ENCODE measurements at places on chromosomes 5 and 9.
A peak's percentile ranks its signal among the peaks of the same experiment; 100 is the strongest.

GRCh38 chr5:149869411-149869821 is 75.2 kb downstream of the PDE6A start:
- H3K4me1 ChIP-seq, result no peaks in the 10 kb centered on the region
- H3K27me3 ChIP-seq, result no peaks in the 10 kb centered on the region
- H3K36me3 ChIP-seq, result no peaks in the 10 kb centered on the region
- no peak for DNase-seq
- no peak overlapping the region for H3K27ac ChIP-seq

GRCh38 chr9:100222674-100223073 is 123.6 kb downstream of the INVS start:
- peak; percentile 50 for DNase-seq
- H3K4me3 ChIP-seq, result no peak overlapping the region
- H3K36me3 ChIP-seq, result no peaks in the 10 kb centered on the region
- no peak overlapping the region for H3K27ac ChIP-seq

DNA sequence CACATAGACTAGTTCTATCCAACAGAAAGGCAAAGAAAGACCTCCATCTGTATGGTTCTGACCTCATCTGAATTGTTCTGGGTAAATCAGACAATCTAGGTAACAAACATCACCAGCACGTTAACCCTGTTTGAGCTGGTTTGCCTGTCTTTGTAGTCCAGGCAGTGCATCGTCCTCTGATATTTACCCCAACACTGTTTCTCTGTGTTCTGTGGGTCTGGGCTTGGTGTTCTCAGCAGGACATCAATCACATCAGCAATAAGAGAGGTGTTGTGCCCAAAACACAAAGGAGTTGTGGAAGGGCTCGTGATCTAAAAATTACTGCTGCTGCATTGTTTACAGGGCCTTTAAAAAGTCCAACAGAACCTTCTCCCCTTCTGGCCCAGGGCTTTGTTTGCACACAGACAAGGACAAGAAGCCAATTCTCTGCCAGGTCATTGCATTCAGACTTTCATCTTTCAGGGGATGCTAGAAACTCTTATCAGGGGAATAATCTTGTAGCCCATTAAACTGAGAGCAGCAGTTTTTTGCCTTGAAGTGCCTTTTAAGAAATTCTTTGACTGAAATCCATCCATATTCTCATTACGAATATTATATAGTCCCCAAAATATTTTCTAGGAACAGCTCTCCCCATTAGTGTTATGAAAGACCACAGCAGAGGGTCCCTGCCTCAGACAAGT is 30.5 kb upstream of the MAP1B start:
- no peaks in the 10 kb centered on the region for H3K4me1 ChIP-seq
- no peaks in the 10 kb centered on the region for H3K27me3 ChIP-seq
- H3K36me3 ChIP-seq, result no peaks in the 10 kb centered on the region
- DNase-seq, result no peak

GRCh38 chr9:13386935-13387733 is 107.6 kb upstream of the MPDZ start:
- no peaks in the 10 kb centered on the region for H3K4me1 ChIP-seq
- H3K27me3 ChIP-seq, result no peaks in the 10 kb centered on the region
- H3K27ac ChIP-seq, result no peak overlapping the region
- no peaks in the 10 kb centered on the region for H3K36me3 ChIP-seq
- DNase-seq, result no peak

DNA sequence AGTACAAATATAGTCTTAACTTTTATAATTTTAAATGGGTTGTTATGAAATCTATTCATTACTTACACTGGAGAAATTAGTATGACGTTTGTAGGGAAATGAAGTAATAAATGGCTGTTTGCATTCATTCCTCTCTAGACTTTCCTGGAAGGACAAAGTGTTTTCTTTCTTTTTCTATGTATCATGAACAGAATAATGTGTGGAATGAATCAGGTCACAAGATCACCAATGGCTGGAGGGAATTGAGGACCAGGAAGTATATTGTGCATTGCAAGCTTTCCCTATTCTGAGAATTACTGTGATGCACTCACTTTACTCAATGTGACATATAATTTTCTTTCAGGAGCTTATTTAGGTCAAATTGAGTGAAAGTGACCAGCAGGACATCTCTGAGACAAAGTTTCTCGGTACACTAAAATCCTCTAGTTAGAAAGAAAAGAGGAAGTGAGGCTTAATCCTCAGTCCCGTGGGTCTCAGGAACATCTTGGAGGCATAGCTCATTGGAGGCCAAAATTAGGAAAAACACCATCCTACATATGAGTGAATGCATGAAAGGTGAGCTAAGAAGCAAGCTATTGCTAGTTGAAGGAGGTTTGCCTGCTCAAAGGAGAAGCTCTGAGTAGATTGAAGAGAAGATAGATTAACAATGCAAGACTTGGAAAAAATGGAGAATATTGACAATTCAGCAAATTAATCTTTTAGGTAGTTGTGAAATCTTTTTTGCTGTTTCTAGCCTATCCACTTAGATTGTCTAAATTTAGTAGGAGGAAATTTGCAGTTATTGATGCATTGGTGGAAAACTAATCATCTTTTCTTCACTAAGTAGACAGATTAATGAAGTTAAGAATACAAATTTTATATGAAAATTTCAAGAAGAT is 28.0 kb downstream of the ERAP2 start:
- H3K27ac ChIP-seq, result no peak overlapping the region
- no peaks in the 10 kb centered on the region for H3K27me3 ChIP-seq
- H3K36me3 ChIP-seq, result no peaks in the 10 kb centered on the region
- H3K4me1 ChIP-seq, result no peaks in the 10 kb centered on the region
- no peak overlapping the region for H3K4me3 ChIP-seq

DNA sequence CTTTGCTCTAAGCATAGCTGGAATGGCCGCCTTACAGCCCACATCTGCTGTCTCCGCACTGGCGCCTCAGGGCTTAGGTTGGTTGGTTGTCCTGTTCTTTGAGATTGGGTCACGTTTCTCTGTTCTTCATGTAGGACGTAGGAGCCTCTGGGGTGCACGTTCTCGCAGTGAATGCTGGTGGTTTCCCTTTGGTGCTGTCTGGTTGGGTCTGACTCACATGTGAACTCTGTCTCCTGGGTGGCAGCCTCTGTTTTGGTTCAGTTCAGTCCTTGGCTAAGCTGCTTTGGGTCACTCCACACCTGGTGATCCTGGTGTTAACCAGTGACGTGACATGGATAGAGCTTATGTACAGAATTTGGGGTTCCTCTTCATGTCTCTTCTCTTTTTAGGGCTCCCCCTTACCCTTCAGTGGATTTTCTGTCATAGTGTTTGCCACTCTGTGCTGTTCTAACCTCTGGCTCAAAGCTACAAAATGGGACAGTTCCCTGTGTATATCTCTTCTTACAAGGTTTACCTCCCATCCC is 12.6 kb upstream of the LPCAT1 start:
- no peak overlapping the region for H3K4me3 ChIP-seq
- no peak overlapping the region for H3K27ac ChIP-seq
- H3K27me3 ChIP-seq, result no peaks in the 10 kb centered on the region
- no peak for DNase-seq
